ENCODE measurements at places on chromosomes 1 and 21. TPM values are rescaled to one million over a fixed set of nuclear protein-coding genes. Genes with fewer than 3 reads are reported as not detected.

Gene BLACAT1
- total RNA-seq: 5.6 TPM

- DNase-seq: peak; percentile 34
Observed at GRCh38 chr1:162128693-162129356, 59.3 kb downstream of the NOS1AP start.

Gene VSIG8
- total RNA-seq: not detected

Gene S100A8
- total RNA-seq: not detected

- DNase-seq: peak; percentile 80
Observed at GRCh38 chr21:14916676-14917141, 148.1 kb downstream of the NRIP1 start.

GRCh38 chr1:2108877-2109580 is 58.8 kb downstream of the PRKCZ start:
- no peak for DNase-seq

Gene HOOK1
- total RNA-seq: 27.6 TPM

DNA sequence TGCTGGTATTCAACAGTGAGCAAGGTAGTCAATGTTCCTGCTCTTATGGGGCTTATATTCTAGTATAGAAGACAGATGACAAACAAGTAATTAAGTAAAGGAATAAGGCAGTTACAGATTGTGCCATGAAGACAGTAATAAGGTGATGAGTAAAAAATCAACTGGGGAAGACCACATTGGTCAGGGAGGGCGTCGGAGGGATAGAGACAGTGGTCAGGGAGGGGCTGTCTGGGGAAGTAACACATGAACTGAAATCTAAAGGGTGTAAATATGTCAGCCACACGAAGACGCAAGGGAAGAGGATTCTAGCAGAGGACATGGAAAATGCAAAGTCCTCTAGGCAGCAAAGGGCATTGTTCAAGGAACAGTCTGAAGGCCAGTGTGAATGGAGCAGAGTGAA is 10.1 kb downstream of the IL12RB2 start:
- DNase-seq: no peak

DNA sequence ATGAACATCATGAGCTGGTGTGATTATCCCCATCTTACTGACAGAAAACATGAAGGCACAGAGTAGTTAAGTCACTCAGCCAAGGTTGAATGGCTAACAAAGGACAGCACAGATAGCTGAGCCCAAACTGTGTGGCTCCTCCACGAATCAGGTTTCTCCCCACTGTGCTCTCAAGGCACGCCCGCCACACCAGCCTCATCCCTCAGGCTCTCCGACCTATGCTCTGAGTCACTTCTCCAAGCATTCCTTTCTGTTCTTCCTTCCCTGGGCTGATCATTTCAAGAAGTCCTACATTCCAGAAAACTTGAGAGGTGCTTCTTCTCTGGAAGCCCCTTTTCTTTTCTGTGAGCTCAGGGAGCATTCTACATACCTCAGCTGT is 25.3 kb upstream of the SDC3 start:
- DNase-seq: peak; percentile 25

GRCh38 chr21:35942211-35943144 is 117.8 kb downstream of the SETD4 start:
- no peak for DNase-seq

Gene SHISAL2A
- total RNA-seq: not detected

Gene CRYBG2
- total RNA-seq: 18.4 TPM

GRCh38 chr1:101683561-101683960 is 313.2 kb downstream of the OLFM3 start:
- no peak for DNase-seq

Gene DNALI1
- total RNA-seq: 5.4 TPM

DNA sequence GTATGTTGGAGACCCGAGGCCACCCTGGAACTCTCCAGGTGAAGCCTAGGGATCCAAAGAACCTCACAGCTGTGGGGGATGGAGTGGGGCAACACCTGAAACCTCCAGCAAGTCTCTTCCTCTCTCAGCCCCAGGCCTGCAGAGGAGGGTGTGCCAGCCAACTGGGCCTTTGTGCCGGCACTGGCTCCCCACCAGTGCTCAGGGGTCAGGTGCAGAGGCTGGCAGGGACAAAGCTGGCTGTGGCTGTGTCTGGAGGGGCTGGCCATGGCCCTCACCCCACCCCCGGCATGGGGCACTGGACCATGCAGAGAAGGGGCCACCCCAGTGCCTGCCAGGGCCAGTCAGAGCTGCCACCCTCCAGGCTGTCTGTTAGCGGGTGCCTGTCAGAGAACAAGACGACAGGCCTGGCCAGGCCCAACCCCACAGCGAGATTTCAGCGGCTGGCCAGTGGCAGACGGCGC is 3.9 kb downstream of the COL18A1 start:
- DNase-seq: no peak

DNA sequence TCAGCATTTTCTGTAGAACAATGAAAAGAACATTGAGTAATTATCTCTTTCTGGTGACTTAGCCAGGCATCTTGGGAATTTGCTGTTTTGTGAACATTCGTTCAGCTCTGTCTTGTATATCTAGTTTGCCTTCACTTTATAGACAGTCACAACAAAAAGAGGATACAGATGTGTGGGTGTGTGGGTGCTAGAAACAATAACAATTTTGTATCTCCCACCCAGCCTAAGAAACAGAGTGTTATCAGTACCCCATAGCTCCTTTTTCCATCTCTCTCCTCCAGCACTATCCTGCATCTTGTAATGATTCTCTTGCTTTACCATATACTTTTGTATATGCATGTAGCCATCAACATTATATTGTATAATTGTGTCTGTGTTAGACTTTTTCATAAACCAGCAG is 33.0 kb downstream of the AK4 start:
- DNase-seq: no peak

GRCh38 chr1:12201352-12202189 is 28.3 kb upstream of the VPS13D start:
- DNase-seq: no peak

GRCh38 chr1:234776876-234777855 is 167.2 kb upstream of the IRF2BP2 start:
- DNase-seq: no peak

Gene NBPF4
- total RNA-seq: not detected

- DNase-seq: no peak
Observed at GRCh38 chr1:94550396-94550795, 8.8 kb upstream of the F3 start.

Gene GIPC2
- 2.7 TPM for total RNA-seq

DNA sequence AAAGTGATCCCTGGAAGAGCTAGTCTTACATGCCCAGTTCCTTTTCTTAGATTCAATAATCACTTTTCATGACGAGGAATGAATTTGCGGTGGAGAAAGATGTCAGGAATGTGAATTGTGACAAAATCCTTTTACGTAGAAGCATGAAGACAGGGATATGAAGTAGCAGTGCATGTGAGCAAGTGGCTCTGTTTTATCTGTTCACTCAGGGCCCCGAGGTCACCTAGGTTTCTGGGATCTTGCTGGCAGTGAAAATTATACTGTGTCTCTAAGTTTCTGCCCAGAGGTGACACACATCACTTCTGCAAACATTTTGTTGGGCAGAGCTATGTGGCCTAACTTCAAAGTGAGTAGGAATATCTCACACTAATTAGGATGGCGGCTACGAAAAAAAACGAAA is 79.3 kb downstream of the USP25 start:
- DNase-seq: no peak

DNA sequence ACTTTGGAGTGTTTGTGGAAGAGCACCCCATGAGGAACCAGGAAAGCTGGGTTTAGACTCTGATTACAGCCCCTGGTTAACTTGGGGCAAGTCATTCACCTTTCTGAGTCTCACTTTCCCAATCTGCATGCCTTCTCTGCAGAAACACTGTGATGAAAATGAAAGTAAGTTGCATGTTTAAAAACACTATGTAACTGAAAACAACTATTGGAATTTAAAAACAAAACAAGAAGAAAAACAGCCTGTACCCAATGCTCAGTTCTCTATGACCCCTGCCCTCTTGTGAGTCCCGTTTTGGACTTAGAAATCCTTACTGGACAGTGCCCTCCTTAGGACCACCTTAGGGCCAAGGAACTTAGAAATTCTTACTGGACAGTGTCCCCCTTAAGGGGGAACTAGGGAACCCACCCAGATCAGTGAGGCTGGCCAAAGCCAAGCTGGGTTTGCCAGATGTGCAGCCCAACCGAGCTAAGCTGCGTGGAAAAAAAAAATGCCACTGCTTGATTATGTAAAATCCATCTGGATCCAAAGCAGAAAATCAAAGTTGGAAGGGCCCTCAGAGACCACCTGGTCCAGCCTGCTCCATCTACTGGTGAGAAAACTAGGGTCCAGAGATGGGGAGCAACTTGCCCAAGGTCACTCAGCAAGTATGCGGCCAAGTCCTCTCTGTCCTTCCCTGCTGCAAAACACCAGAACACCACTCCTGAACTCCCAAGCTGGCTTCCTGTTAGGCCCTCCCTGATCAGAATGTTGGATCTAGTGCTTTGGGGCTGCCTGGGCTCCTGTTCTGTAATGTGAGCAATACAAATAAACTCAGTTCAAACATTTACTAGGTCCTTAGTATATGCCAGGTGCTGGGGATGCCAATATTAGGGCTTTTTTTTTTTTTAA is 77.7 kb downstream of the MRPL37 start:
- no peak for DNase-seq

GRCh38 chr1:117368116-117369108 is 1.2 kb downstream of the MAN1A2 start:
- no peak for DNase-seq

Gene SYNJ1
- 4.2 TPM for total RNA-seq

Gene ARHGAP29
- total RNA-seq: 6.9 TPM

DNA sequence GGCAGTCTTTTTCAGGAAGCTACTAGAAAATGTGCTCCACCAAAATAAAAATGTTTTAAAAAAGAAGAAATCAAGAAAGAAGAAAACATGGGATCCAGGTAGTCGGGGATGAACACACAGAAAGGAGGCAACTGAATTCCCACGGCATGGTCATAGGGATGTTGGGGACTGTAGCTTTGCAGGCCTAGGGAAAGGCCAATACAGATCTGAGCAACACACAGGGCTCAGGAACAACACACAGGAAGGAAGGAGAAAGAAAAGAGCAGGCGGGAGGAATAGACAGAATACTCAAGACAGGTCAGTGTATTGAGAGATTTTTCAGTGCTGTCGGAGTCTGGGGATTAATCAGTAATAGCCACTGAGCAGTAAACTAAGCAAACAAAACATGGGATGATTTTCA is 142.7 kb upstream of the SYT6 start:
- DNase-seq: no peak

DNA sequence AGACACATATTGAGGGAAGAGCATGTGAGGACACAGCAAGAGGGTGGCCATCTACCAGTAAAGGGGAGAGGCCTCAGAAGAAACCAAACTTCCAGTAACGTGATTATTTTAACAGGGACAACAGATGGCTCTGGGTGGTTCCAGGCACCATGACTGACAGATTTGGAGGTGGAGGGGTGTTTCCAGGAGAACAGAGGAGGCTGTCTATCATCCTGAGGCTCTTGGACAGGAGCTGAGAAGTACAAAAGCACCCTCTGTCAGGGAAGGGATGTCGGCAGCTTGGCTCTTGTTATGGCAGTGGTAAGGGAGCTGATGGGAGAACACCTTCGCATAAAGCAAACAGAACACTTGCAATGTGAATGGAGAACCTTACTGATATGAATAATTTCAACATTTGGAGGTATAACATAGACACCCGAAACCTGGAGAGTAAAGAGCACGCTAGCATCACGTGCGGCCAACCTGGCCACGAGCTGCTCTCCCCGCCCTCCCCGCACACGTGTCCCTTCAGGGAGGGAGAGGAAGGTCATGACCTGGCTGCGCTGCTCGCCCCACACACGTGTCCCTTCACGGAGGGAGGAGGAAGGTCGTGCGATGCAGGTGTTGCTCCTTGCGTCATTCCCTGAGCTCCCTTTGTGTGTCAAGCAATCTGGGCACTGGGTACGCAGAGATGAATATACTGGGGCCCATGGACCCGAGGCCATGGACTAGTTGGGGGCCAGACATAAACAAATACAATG is 37.5 kb upstream of the NLRP3 start:
- DNase-seq: no peak

- DNase-seq: no peak
Observed at GRCh38 chr1:229059671-229060539, 211.0 kb upstream of the RAB4A start.

DNA sequence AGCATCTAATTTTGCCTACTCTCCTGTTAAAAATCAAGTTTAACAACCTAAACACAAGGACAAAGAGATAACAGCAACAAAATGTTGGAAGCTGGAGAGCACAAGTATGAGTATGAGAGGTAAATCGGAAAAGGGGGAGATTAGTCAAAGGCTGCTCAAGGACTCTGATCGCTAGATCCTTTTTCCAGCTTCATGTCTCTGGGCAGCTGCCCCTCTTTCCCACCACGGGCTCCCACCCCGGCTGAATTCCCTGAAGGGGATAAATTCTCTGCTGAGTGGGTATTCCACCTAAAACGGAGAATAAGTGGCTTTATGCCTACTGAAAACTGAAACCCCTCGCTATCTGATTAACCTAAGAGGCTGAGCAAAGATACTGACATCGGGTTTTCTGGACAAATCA is 696 bp upstream of the CTBS start:
- no peak for DNase-seq

DNA sequence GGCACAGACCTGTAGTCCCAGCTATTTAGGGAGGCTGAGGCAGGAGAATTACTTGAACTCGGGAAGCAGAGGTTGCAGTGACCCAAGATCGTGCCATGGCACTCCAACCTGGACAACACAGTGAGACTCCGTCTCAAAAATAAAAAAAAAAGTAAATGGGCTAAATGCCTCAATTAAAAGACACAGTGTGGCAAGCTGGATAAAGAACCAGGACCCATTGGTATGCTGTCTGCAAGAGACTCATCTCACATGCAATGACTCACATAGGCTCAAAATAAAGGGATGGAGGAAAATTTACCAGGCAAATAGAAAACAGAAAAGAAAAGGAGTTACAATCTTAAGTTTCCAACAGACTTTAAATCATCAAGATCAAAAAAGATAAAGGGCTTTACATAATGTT is 40.3 kb downstream of the ACBD6 start:
- no peak for DNase-seq

DNA sequence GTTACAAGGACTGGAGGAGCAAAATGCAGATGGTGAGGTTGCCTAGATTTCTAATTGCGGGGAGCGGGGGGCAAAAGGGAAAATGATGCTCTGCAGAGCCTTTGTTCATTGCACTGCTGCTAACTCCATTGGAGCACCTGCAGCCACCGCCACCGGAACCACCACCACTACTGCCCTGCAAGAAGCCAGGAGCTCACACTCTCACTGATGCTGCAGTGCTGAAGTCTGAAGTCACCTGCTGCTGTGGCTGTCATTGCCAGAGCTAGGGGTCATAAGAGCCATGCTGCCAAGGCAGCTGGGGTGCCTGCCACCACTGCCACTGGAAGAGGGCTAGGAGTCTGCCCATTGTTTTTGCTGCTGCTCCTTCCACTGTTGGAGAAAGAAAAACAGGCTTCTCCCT is 7.3 kb upstream of the HPCAL4 start:
- DNase-seq: no peak

GRCh38 chr1:199109160-199109559 is 470.3 kb downstream of the PTPRC start:
- DNase-seq: no peak

Gene OPTC
- not detected for total RNA-seq

Gene FASLG
- total RNA-seq: not detected

DNA sequence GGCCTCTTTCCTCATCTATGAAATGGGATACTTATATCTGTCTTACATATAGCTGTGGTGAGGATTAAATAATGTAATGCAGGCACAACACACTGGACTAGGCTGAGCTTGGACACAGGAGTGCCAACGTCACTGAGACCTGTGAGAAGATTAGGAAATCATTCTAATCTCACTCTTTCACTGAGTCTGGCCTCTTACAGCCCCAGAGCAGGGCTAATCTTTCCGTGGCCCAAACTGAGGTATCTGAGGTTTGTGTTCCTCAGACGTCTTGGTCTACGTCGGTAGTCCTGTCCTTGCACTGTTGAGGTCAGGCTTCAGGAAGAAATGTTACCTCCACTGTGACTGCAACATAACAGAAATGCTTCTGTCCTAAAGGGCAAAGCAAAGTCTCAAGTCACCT is 22.6 kb upstream of the A3GALT2 start:
- DNase-seq: no peak

Gene TCEANC2
- total RNA-seq: 6.0 TPM
